ENCODE measurements at places on chromosomes 11 and 22.

- ATAC-seq, result no peak
Observed at GRCh38 chr11:11521306-11522002, 100.4 kb downstream of the GALNT18 start.

- no peak for ATAC-seq
Observed at GRCh38 chr11:131749101-131749500, 378.7 kb downstream of the NTM start.

- no peak for ATAC-seq
Observed at GRCh38 chr11:32838505-32839274, 9.0 kb downstream of the PRRG4 start.

DNA sequence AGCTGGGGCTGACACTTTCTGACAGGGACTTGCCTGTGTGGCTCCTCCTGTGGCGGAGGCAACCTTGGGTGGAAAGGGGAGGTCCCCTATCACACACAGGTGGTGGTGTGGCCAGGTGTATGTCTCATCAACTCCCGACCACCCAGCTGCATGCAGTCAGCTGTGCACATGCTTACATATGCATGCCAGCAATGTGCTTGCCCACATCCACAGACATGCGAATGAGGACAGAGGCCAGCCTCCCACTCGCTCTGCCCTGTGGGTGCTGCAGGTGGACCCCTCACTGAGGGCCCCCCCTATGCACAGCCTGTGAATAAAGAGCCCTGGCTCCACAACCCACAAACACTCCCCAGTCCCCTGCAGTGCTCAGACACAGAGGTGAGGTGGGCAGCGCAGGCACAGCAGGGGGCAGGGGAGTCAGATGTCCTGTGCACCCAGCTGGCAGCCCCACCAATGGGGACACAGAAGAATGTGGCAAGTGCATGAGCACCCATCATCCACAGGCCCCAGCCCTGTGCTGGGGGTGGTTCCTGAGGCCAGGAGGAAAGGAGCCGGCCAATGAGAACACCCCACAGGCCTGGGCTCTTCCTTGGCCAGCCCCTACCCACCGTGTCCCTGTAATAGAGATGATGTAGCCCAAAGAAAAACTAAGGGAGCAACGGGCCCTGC, 9.5 kb downstream of the GNB1L start:
- peak; percentile 47 for ATAC-seq

DNA sequence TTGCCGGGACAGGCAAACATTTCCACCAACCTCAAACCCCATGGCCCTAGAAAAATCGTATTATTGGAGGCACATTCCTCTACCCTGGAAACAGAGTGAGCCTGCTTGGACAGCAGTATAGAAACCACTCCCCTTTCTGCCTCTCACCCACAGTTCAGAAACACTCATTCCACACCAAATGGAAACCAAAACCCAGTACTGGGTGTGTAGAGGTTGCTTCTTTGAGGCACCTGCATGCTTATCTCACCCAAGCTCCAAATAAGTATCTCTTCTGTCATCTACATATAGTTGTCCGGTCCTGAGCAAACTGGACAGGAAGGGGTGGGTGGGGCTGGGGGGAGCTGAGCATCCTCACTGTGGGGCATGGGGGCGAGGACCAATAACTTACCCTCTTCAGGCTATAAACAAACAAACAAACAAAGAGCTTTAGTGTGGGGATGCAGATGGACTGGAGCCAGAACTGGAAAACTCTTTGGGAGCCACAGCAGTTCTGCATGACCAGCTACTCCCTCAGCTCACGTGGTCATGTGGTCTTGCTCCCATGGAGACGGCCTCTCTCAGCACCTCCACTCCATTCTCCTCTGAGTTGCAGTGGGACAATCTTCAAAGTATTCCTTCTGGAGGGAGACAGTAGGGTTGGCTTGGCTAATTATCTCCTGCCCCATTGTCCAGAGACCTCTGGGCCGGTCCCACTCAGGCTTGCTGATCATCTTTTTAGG, 1.0 kb upstream of the PLAAT2 start:
- ATAC-seq, result no peak

GRCh38 chr11:126723665-126724045, 276.9 kb downstream of the KIRREL3 start:
- no peak for ATAC-seq

DNA sequence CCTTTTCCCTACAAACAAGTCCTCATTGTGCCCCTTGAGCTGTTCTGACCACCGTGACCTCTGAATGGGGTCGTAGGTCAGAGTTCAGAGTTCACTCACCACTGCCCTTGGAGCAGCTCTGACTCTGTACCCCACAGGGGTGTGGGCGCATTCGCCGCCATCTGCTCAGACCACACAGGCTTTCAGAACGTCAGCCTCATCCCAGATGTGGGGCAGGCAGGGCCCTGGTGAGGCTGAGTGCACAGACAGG, 14.8 kb upstream of the MUC5B start:
- ATAC-seq, result no peak

- ATAC-seq, result no peak
Observed at GRCh38 chr11:30573951-30574350, 12.2 kb downstream of the MPPED2 start.

GRCh38 chr22:46961591-46962295, 199.3 kb downstream of the TBC1D22A start:
- ATAC-seq, result peak; percentile 31

GRCh38 chr11:78268591-78269410, 80.1 kb downstream of the USP35 start:
- no peak for ATAC-seq

DNA sequence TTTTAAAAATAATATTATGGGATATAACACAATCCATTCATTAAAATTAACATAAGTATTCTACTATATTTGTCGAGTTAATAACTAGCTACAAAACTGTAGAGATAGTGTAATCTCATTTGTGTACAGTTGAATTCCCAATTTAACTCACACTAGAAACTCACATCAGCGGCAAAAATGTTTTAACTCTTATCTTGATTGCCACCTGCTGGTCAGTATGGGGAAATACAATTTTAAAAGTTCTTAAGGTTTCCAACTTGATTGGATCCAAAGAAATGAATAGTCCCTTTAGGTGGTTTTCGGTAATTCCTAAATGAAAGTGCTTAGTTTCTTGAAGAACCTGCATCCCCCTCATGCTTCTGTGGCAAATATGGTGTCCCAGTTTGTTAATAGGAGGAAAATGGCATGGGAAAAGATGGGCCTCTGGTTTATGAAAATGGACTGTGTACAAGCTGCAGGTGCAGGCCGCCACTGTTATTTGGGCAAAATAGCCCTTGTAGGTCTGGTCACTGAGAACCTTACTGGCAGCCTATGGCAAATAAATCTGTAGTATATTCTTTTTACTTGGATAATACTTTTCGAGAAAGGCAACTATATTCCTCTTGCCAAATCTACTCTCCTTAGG, 33.7 kb upstream of the SLC17A6 start:
- ATAC-seq, result no peak

DNA sequence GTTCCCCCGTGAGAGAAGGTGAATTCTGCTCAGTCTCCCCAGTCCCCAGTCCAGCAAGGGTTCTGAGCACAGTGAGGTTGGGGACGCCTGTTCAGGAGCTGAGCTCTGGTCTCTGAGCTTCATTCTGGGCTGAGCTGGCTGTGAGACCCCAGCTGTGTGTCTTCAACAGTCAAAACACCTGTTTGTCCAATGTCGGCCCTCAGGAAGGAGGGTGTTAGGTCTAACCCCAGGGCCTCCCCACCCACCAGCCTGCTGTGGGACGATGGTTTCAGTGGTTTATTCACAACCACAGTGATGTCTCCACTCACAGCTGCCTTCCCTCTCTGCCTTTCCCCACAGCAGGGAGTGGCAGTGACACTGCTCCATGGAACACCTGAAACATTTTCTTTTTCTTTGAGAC, 1282.9 kb downstream of the TBC1D22A start:
- no peak for ATAC-seq

- peak; percentile 34 for ATAC-seq
Observed at GRCh38 chr11:112085822-112086421, 634 bp downstream of the TIMM8B start.

- ATAC-seq, result no peak
Observed at GRCh38 chr11:34480314-34480713, 33.3 kb downstream of the ELF5 start.

DNA sequence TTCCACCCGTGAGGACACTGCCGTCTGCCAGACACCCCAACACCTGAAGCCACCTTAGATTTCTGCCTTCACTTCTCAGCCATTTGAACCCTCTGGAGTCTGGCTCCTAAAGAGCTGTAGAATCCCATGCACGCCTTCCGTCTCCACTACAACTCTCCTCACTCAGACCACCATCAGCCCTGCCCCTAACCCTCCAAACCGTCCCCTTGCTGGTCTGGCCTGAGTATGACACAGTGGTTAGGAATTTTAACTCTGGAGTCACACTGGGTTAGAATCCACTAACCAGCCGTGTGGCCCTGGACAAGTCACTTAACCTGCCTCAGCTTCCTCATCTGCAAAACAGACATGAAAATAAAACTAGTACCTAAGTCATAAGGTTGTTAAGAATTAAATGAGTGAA, 3.0 kb downstream of the CNIH2 start:
- ATAC-seq, result no peak

GRCh38 chr11:83437939-83438338, 151.8 kb upstream of the CCDC90B start:
- ATAC-seq, result no peak

DNA sequence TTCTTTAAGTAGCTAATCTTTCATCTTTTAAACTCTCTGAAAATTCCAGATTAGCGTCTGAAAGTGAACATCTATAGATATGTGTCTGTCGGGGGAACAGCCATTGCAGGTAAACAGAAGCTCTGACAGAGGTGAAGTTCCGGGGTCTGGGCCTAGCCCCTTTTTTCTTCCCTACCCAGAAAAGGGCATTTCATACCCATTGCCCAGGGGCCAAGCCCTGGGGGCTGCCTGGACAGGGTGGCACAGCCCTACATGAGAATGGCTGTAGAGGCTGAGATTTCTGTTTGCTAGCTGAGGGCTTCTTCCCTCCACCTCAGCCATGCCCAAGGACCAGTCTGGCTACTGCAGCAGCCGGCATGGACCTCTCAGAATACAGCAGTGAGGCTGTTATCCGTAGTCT, 327.0 kb upstream of the PLET1 start:
- ATAC-seq, result no peak

DNA sequence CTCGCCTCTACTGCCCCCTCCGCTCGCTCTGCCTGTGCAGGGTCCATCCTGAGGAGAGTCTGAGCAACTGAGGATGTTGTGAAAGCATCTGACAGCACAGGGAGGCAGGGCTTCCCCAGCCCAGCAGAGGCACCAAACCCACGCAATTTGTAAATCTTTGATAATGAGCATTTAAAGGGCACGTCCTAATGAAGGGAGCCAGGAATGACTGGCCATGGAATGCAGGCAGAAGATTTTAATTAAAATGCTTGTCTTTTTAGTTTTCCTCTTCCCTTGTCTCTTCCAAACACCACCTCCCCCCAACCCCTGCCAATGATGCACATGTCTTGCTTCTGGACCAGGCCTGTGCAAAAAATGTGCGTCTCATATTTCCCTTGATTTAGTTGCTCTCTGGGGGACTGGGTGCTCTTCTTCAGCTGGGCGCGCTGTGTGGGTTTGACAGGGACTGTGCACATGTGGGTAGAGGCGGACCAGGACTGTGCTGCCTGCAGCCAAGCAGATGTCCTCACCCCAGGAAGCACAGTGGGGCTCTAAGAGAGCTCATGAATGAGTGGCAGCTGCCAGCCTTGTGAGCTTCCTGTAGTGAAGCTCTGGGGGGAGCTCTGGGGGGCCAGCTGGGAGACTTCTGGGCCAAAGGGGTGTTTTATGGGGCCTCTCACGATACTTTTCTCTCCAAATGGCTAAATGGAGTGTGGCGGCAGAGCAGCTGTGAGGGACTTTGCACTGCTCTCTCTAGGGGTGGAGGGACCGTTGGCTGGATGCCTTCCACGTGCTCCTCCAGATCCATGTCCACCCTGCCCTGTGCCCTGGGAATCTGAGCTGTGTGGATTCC, 273.5 kb downstream of the ST3GAL4 start:
- ATAC-seq, result no peak

DNA sequence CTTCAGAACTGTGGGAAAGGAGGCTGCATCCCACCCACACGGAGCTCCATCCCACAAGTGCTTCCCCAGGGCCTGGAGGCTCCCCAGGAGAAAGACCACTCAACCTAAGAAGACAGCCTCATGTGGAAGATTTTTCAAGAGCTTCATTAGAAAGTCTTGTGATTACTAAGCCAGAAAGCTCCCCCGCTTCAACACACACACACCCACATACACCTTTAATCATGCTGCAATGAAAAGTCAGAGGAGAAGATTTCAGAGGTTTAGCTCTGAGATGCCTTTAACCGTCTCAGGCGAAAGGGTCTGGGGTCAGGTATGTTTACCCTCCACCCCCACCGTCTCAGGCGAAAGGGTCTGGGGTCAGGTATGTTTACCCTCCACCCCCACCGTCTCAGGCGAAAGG, 634.5 kb upstream of the B3GAT1 start:
- no peak for ATAC-seq

DNA sequence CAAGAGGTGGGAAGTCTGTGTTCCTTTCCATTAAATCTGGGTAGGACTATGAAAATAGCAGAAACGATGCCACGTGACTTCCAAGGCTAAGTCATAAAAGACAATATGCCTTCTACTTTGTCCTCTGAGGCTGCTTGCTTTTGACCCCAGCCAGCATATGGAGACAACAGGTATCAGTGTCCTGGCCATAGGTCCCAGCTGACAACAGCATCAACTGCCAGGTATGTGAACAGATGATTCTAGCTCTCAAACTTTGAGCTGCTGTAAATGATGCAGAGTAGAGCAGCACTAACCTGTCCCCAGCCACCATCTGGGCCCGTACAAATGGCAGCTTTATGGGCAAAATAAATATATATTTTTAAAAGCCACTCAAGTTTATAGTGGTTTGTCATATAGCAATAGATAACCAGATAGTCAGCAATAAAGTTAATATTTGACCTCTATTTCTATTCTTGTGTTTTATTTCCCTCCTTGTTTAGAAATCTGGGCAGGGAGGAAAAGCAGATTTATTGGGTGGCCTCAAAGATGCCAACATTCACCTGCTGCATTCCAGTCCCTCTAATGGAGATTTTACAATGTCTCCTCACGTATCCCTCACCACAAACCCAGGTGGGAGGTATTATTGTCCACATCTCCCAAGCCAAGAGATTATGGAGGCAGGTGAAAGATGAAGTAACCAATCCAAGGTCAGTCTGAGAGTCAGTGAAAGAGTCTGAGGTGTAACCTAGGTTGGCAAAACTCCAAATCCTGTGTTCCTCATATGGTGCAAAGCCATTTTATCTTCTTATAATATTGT, 209.6 kb upstream of the LARGE1 start:
- ATAC-seq, result no peak

DNA sequence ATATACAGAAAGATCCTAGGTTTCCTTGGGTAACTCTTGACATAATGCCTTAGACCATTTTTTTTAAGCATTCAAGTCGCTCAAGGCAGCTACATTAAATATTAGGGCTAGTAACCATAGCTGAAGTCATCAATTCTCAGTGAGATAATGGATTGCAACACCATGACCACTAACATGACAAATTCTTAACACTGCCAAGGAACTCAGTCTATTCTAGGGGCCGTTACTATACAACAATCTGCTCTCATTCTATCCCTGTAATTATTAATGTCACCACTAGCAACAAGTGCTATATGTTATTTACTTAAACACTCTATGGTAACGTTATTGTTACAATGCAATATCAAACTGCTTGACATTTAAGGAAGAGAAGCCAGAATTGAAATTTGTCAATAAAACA, 3.2 kb upstream of the STK33 start:
- ATAC-seq, result no peak

GRCh38 chr11:27874998-27875830, 175.0 kb upstream of the BDNF start:
- ATAC-seq, result no peak

- ATAC-seq, result peak; percentile 66
Observed at GRCh38 chr22:34105461-34106062, 185.3 kb upstream of the LARGE1 start.

GRCh38 chr22:30266445-30267381, at the start of gene OSM:
TSS of gene OSM (minus strand) at chr22:30266851. CDS start at chr22:30266799, 52 bp downstream.
- no peak for ATAC-seq

- ATAC-seq, result no peak
Observed at GRCh38 chr11:128776069-128776423, 82.2 kb downstream of the FLI1 start.

All from motor neuron (in vitro differentiated cells).